ENCODE measurements at places on chromosomes 11 and 22.
A peak's percentile ranks its signal among the peaks of the same experiment; 100 is the strongest.

DNA sequence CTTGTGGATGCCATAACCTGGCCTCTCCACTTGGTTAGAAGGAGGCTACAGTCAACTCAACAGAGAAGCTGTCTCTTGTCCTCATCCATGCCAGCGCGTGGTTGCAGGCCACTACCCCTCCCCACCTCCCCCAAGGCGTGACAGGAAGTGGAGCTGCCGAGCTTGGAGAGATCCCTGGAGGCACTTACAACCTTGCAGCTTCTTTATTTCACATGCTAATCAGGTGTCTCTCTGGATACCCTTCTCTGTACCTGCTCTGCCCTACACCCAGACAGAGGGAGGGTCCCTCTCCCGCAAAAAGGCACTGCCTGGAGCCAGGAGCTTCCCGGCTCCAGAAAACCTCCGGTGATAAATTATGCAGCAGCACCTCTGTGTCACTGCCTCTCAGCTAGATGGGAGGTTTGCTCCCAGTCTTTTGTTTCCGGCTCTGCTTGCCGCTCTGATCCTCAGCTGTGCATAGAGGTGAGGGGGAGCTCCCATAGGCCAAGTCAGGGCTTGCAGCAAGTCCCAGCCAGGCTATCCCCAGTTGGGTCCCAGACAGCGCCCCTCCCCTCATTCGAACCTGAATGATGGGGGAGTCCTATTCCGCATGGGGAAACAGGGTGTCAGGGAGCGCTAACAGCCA is 5.7 kb downstream of the LRP4 start:
- peak; percentile 33 for DNase-seq

DNA sequence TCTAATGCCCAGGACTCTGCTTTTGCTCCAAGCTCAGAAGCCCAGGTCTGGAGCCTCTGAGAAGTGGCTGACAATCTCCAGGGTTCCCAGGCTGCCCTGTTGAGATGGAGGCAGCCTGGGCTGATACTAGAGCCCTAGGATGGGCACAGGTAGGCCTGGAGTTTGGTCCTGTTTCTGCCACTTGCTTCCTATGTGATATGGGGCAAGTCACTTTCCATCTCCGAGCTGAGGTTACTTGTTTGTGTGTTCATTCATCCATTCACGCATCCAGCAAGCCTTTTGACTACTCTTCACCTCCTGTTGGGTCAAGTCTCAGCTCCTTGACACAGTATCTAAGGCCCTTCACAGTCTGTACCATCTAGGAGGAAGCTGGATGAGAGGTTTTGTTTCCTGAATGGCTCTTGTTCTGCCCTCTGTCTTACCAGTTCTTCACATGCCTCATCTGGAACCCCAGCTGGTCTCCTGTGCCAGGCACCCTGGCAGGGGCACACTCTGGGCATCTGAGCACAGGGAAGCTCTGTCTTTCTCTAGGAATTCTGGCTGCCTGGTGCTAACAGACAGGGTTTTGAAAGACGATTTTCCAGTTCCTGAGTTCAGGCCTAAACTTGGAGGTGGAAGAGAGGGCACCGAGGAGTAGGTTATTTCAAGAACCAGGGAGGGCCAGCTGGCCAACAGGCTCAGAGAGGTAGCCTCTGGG is 53.2 kb upstream of the AMPD3 start:
- no peak for DNase-seq

- DNase-seq: peak; percentile 26
Observed at GRCh38 chr11:116852261-116853031, 15.0 kb upstream of the APOA1 start.

DNA sequence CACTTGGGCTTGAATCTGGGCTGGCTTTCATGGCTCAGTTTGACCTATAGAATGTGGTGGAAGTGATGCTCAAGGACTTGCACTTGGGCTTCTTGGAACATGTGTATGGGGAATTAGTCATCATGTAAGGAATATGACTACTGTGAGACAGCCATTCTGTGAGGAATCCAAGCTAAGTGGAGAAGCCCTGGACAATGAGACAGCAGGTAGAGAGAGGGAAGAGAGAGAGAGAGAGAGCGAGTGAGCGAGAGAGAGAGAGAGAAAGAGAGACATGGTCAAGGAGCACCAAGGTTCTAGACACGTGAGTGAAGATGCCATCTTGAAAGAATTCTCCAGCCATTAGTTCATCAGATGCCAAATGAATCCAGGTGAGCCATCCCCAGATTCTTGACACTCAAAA is 261.6 kb upstream of the SORL1-AS1 start:
- peak; percentile 29 for DNase-seq

DNA sequence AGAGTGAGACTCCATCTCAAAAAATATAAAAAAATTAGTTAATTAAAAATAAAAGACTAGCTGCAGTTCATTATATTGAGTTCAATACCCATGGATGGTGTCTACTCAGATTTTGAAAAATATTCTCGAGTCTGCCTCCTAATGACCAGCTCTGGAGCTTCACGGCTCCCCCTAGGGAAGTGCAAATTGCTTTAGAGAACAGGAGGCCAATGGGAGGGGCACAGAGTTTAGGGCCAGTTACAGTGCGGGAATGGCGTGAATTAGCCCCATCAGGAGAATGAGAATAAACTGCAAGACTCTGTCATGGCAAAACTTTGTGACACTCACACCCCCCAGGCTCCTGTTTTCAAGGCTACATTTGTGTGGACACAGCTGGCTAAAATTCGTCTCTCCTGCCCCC is 4.6 kb downstream of the FGF4 start:
- no peak for DNase-seq

DNA sequence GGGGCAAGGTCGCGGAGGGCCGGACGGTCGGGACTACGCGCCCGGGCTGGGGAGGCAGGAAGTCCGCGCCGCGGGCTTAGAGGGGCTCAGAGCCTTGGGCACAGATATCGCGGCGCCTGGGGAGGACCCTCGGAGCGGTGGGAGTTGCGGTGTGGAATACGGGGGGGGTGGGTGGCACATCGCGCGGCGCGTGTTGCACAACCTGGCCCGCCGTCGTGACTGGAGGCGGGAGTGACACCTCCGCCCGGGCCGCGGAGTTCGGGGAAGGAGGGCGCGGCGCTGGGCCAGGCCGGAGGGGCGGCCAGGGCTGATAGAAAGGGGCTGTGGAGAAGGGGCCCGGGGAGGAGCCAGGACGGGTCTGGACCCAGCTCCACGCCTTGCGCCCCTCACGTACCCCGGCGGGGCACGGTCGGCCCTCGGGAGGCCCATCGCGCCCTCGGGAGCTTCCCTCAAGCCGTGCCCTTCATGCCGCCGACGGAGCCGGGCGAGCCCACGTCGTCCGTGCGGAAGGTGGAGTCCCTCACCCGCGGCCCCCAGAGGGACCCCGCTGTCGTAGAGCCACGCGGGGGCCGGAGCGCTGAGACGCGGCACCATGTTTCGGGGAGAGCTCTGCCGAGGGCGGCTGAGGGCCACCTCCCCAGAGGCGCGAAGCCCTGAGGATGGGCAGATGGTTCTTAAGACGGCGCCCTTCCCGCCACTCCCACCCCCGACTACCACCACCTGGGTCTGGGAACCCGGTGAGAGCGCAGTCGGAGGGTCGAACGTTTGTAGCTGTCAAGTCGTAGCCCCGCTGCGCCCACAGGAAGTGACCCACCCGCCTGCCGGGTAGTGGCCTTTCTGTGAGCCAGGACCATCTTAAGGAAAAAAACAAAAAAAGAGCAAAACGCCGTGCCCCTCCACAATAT is 729 bp downstream of the IL17RA start:
- peak; percentile 8 for DNase-seq

GRCh38 chr11:102155676-102156075 is 45.4 kb downstream of the YAP1 start:
- DNase-seq: peak; percentile 54

GRCh38 chr11:108535384-108535955 is 37.3 kb upstream of the POGLUT3 start:
- DNase-seq: no peak

DNA sequence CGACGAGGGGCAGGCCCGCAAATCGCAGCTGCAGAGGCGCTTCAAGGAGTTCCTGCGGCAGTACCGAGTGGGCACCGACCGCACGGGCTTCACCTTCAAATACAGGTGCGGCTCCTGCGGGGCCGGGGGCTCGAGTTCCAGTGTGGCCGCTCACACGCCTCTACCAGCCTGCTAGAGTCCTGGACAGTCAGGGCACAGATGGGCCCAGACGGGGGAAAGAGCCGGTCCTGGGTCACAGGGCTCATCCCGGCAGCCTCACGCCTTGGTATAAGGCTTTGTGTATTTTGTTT is 506 bp downstream of the MCM5 start:
- DNase-seq: no peak

GRCh38 chr11:1773131-1773993 is 9.6 kb upstream of the CTSD start:
- no peak for DNase-seq

DNA sequence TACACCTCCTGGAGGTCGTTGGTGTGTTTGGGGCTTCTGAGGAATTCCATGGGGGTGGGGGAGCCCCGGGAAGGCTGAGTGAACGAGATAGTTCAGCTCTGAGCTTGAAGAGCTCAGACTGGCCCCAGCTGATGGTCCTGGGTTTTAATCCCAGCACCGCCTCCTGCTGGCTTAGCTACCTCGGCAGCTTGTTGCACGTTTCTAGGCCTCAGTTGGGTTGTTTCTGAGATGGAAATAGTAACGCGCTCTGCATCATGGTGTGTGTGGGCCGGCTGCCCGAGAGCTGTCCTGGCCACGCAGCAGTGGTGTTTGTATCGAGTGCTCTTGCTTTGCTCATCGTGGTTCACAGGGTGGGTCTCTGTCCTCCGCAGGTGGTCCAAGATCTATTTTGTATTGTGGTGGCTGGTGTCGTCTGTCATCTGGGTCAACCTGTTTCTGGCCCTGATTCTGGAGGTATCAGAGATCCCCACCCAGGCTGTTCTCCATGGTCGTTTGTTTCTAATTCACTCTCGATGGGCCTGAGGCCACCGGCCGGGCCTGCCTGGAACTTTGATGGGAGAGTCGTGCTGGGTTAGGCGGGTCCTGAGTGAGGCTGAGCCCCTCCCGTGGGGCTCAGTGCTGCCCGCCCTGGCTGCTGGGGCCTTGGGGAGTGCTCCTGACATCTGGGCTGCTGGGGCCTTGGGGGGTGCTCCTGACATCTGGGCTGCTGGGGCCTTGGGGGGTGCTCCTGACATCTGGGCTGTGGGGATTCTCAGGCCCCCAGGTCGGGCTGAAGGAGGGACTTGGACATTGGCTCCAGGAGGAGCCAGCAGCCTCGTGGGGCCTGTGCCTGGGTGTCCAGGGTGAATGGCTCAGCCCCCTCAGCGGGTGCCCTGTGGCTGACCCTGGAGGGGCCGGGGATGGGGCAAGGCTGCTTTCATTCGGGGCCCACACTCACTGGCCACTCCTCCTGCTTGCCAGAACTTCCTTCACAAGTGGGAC is 37.7 kb downstream of the TPCN2 start:
- peak; percentile 11 for DNase-seq

Data from fibroblast of skin of back (primary cell).